Activated CD4-positive, CD25-positive, alpha-beta regulatory T cell (primary cell): ENCODE measurements at places on chromosomes 4 and X.

GRCh38 chr4:76108467-76109181 is 34.1 kb downstream of the ART3 start:
- DNase-seq: no peak

GRCh38 chrX:120207009-120207605 is 43.5 kb upstream of the ZBTB33 start:
- no peak for DNase-seq

GRCh38 chrX:23344238-23344903 is 9.7 kb downstream of the PTCHD1 start:
- DNase-seq: no peak

- no peak for DNase-seq
Observed at GRCh38 chr4:76772498-76773106, 125.3 kb downstream of the SOWAHB start.

DNA sequence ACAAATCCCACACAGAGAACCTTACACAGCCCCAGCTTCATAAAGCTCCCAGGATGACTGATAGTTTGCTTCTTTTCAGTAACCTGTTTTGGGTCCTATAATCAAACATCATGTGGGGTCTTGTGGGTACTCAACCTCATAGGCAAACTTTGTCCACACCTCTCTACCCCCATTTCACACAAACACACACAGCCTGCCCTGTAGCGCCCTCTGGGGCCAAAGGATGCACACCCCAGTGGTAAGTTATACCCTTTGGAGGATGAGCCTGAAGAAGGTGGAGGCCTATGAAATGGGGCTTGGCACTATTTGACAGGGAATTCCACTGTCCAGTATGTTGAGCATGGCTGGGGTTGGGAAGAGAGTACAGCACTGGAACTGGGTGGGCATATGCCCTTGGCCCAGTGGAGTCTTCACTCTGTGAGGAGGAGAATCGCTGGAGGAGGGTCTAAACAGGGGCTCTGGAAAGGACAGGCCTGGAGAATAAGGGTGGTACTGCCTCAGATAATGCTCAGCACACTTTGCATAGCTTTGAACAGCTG is 30.5 kb upstream of the COL25A1 start:
- DNase-seq: no peak

- DNase-seq: no peak
Observed at GRCh38 chr4:950136-951020, 18.1 kb downstream of the TMEM175 start.

- DNase-seq: no peak
Observed at GRCh38 chrX:28659269-28659668, 72.0 kb downstream of the IL1RAPL1 start.

DNA sequence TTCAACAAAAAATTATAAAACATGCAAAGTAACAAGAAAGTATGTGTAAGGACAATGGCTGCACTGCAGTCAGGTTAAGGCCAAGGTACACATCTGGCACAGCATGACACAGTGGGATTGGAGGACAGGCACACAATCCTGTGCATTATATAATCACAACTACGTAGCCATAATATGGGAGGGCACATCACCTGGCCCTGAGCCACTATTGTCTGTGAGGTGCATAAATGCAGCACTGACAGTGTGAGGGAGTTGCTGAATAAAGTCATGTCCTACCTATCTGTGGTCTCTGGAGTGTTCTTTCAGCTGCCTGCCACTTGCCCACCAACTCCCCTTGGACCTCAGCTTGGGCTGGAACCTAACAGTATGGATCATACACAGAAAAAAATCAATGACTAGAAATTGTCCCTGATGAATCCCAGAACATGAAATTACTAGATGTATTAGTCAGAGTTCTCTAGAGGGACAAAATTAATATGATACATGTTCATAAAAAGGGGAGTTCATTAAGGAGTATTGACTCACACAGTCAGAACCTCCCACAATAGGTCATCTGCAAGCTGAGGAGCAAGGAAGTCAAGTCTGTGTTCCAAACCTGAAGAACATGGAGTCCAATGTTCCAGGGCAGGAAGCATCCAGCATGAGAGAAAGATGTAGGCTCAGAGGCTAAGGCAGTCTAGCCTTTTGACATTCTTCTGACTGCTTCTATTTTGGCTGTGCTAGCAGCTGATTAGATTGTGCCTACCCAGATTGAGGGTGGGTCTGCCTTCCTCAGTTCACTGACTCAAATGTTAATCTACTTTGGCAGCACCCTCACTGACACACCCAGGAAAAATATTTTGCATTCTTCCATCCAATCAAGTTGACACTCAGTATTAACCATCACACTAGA is 46.4 kb upstream of the KCTD8 start:
- no peak for DNase-seq

DNA sequence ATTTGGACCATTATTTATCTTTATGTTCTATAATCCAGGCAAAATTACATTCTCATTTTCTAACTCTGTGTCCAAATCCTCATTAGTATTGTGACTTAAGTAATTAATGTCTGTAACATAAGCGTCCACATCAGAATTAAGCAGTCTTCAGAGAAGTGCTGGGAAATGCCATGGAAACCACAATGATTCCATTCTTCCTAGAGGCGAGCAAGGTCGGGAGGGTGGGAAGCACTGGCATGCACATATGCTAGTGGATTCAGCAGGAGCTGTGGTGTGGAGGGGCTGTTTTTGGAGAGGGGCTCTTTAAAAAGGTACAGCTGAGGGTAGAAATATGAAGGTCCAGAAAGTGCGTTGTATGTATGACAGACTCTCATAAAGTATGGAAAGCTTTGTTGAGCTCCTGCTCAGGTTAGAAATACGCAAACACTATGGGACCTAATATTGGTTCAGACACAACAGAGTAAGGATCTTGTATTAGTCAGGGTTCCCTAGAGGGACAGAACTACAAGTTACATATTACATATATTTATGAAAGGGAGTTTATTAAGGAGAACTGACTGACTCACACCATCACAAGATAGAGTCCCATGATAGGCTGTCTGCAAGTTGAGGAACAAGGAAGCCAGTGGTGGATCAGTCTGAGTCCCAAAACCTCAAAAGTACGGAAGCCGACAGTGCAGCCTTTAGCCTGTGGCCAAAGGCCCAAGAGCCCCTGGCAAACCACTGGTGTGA is 61.5 kb downstream of the GLRA2 start:
- DNase-seq: no peak

DNA sequence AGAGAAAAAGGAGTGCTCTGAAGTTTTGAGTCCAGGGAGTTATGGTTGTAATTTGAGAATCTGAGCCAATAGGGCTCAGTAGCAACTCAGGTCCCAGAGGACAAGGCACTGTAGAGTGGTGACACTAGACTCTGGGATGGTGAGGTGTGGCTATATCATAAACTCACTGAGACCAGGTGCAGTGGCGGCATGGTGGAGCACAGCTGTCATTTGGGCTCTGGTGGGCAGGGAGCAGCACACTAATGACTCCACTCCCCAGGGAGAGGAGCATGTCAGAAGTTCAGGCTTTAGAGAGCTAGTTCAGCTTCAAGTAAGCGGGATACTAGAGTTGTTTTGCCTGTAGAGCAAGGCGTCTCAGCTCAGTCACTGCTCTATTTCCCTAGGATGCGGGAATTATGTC is 165.4 kb upstream of the USP38 start:
- DNase-seq: no peak

DNA sequence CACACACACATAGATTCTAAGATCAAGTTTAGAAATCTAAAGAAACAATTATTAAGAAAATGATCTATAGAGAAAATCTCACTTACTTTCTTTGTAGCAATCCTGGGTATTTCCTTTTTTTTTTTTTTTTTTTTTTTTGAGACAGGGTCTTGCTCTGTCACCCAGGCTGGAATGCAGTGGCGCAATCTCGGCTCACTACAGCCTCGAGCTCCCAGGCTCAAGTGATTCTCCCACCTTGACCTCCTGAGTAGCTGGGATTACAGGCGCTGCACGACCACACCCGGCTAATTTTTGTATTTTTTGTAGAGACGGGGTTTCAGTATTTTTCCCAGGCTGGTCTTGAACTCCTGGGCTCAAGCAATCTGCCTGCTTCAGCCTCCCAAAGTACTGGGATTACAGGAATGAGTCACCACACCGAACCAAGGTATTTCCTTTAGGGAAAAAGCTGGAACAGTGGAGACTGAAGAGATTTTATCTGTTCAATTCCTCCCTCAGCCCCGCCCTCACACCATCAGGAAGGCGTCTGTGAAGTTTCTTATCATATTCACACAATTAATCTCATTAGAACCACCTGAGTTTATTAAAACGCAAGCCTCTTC is at the start of gene TRIML2:
TSS of gene TRIML2 (minus strand) at position 447 of the 599 bp plus-strand sequence. CDS start 4,235 bp downstream, outside the sequence.
- no peak for DNase-seq

GRCh38 chr4:107683873-107684272 is 36.2 kb downstream of the PAPSS1 start:
- no peak for DNase-seq

DNA sequence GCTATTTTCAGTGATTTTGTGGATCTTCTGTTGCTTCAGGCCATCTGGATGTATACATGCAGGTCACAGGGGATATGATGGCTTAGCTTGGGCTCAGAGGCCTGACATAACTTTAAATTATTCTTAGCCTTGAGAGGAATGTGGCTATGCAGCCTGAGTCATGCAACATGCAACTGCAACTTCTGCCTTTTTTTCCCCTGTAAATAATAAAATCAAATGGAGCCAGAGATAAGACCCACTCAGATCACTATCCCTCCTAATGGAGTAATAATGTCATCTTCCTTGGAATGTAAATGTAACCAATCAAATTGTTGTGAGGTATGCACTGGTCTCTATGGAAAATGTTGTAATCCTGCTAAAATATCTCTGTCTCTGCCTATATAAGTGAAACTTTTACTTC is 54.9 kb downstream of the MAGEB17 start:
- no peak for DNase-seq

DNA sequence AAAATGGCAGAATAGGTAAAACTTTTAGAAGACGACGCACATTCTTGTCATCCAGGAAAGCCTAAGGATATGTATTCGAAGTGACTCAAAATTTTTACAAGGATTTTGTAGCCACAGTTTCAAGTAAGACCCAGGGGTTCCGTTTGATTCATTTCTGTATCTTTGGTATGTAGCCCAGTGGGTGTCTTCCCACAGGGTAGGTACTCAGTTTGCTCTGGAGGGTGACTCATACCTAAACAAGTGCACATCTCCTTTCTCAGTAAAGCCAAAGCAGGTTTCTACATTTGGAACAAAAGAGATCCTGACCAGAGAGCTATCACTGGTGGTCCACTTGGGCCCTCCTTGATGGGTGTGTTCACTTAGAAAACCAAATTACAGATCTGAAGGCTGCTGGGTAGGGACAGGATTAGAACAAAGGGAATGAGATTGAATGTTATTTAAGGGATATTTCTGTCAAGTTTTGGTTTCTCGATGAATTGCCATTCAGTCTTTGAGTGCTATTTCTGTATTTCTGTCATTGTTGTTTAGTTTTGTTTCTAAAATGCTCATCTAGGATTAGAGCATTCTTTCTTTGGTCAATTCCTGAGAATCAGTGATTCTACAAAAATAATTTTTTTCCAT is 56.1 kb downstream of the PLS3 start:
- DNase-seq: no peak

GRCh38 chrX:123108513-123109427 is 75.3 kb upstream of the GRIA3 start:
- DNase-seq: no peak

GRCh38 chr4:153541456-153542096 is 75.4 kb downstream of the TMEM131L start:
- no peak for DNase-seq

GRCh38 chrX:30971774-30972603 is 82.9 kb upstream of the TAB3 start:
- DNase-seq: no peak

DNA sequence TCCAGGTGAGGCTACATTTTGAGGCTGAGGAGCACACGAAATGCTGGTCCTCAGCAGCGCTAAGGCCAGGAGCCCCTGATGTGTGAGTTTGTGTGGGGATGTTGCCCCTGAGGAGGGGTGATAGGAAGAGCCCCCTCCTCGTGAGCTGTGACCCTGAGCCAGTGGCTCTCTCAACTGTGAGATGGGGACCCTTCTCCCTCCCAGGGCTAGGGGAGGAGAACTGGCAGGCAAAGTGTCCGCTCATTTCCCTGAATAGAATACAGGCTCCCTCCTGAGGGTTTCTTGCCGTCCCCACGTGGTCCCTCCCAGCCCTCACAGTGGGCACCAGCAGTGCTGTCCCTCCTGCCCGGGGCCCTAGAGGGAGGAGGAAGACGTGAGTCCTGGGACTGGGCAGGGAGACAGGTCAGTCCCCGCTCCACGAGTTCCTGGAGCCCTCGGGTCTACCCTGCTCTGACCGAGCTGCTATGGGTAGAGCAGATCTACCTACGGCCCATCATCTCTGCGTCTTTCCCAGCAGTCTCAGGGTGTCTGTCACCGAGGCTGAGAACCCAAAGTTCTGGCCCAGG is 21.0 kb upstream of the TBC1D14 start:
- no peak for DNase-seq

DNA sequence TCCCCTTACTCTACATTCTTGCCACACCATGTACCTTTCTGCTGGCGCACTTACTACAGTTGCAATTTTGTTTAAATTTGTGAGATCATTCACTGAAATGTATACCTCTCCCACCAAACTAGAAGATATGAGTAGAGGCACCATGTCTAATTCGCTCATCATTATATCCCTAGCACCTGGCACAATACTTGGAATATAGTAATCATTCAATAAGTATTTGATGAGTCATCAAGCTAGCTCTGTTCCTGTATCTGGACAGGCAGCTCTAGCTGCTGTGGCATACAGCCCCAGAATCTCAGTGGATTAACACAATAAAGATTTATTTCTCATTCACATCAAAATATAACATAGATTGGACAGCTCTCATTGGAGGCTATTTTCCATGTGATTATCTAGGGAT is 245.9 kb downstream of the IDS start:
- DNase-seq: no peak

- DNase-seq: no peak
Observed at GRCh38 chr4:147085781-147086180, 140.1 kb upstream of the TTC29 start.

DNA sequence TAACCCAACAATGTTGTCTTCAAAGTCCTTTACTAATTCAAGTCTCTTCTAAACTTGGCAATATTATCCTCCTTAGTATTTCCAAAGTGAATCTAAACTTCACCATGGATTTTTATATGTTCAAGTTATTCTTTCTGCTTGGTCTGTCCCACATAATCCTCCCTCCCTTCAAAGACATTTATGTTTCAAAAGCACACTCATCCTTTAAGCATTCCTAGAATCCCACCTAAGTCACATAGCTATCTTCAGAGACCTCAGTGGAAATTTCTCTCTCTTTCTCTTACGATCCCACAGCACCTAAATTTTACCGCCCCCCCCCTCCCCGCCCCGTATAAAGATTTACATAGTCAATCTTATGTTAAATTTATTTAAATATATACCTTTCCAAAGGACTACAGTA is 314.9 kb upstream of the GRIA3 start:
- no peak for DNase-seq

DNA sequence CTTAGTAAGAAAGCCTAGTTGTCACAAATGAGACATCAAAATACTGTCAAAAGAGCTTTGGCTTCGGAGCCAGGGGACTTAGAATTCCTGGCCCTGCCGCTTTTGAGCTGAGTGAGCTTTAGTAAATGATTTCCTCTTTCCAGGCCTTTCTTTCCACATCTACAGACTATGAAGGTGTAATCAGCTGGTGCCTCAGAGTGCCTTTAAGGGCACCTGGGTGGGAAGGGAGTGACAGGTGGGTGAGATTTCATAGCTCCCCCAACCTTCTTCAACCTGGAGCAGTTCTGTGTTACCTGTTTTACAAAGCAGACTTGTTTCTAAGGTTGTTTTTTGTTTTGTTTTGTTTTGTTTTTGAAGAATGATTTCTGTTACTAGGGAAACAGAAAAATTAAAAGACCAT is 154.7 kb upstream of the BOD1L1 start:
- no peak for DNase-seq

- no peak for DNase-seq
Observed at GRCh38 chr4:33080275-33080674, 2360.1 kb downstream of the PCDH7 start.
